Mammary microvascular endothelial cell (primary cell): ENCODE measurements at places on chromosomes 4 and X. TPM values are rescaled to one million over a fixed set of nuclear protein-coding genes. Genes with fewer than 3 reads are reported as not detected.

Gene DOK7
- not detected in 2 replicates for total RNA-seq

Gene RBMXL3
- total RNA-seq, result not detected in 2 replicates

Gene MAGEE2
- not detected in 2 replicates for total RNA-seq

Gene NBDY
- 13.6 and 19.8 TPM in 2 replicates for total RNA-seq

Gene GPRIN3
- 0.20 and 0.59 TPM in 2 replicates for total RNA-seq

Gene ADRA2C
- total RNA-seq, result 0.27 TPM in 1 of 2 replicates, not detected in the other

Gene NAT8L
- total RNA-seq, result not detected in 2 replicates

Gene GCNA
- total RNA-seq, result 0.25 and 1.3 TPM in 2 replicates

Gene HS6ST2
- 0.10 and 0.67 TPM in 2 replicates for total RNA-seq

Gene MAOB
- not detected in 2 replicates for total RNA-seq

Gene FBXL5
- total RNA-seq, result 87.8 and 99.7 TPM in 2 replicates

Gene TLR6
- 1.3 and 1.4 TPM in 2 replicates for total RNA-seq

Gene CYTL1
- 118 and 121 TPM in 2 replicates for total RNA-seq

Gene PARM1
- 0.07 and 0.15 TPM in 2 replicates for total RNA-seq

Gene ANAPC4
- total RNA-seq, result 12.1 and 17.9 TPM in 2 replicates
